Activated naive CD4-positive, alpha-beta T cell treated with anti-CD3 and anti-CD28 coated beads for 36 hours (primary cell): ENCODE measurements at places on chromosomes 4 and X.

GRCh38 chr4:41748571-41749475, at the start of gene PHOX2B:
PHOX2B (minus strand) TSS chr4:41748725; CDS start chr4:41748610, 115 bp downstream.
- H3K4me1 ChIP-seq: peaks cover 8% of the 10 kb centered on the region
- no peak for DNase-seq

DNA sequence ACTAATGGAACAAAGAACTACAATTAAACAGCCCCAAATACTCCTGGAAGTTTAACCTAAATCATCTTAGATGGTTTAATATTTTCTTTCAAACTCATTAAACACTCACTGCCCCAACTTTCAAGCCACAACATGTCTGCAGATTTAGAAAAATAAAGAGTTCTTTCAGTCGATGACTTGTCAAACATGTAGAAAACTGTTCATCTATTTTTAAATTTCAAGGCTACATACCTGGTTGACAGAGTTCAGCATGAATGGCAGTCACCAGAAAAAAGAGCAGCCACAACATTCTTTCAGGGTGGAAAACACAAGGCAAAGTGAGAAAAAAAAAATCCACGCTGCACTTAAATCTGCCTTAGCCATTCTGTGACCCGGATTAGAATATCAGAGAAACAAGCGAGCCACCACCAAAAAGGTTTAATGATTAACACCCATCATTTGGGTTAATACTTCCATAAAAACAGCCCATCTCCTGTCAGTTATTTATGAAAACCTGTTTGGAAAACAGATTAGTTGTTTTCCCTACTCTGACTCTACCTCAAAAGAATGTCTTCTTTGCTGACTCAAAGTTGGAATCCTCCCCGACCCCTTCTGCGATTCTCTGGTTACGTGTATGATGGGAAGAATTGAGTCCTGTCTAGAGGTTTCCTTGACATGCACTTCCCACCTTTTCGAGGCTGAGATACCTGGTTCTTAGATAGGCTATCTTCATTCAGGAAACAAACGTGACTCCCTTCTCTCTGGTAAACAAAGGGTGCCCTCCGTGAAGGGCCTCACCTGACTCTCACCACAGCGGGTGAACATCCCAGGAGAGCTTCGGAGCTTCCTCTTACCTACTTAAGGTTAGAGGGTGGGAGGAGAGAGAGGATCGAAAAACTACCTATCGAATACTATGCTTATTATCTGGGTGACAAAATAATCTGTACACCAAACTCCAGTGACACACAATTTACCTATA, at the start of gene CLTRN:
TSS of gene CLTRN (minus strand) at position 319 of the 958 bp plus-strand sequence. CDS start at position 289, 30 bp downstream.
- H3K27ac ChIP-seq: no peak within 1 kb of the TSS
- H3K27me3 ChIP-seq: peaks cover 7% of the 10 kb centered on the region
- DNase-seq: no peak
- H3K4me3 ChIP-seq: no peak within 1 kb of the TSS
- no peaks in the 10 kb centered on the region for H3K36me3 ChIP-seq
- H3K4me1 ChIP-seq: no peaks in the 10 kb centered on the region

- H3K4me3 ChIP-seq: no peak overlapping the region
- no peak for DNase-seq
- no peaks in the 10 kb centered on the region for H3K36me3 ChIP-seq
- no peaks in the 10 kb centered on the region for H3K27me3 ChIP-seq
Observed at GRCh38 chrX:31336419-31336818, 264.6 kb upstream of the FTHL17 start.

GRCh38 chrX:78545233-78545632, 113.9 kb downstream of the RTL3 start:
- H3K27ac ChIP-seq: no peak overlapping the region
- no peaks in the 10 kb centered on the region for H3K27me3 ChIP-seq
- peaks cover 1% of the 10 kb centered on the region for H3K36me3 ChIP-seq
- peaks cover 2% of the 10 kb centered on the region for H3K4me1 ChIP-seq

GRCh38 chr4:5784960-5785611, 74.1 kb downstream of the EVC start:
- H3K4me3 ChIP-seq: no peak overlapping the region
- peaks cover 3% of the 10 kb centered on the region for H3K27me3 ChIP-seq
- no peak overlapping the region for H3K27ac ChIP-seq
- H3K4me1 ChIP-seq: no peaks in the 10 kb centered on the region

- no peak overlapping the region for H3K27ac ChIP-seq
- DNase-seq: no peak
- H3K36me3 ChIP-seq: no peaks in the 10 kb centered on the region
- no peak overlapping the region for H3K4me3 ChIP-seq
- H3K27me3 ChIP-seq: no peaks in the 10 kb centered on the region
- no peaks in the 10 kb centered on the region for H3K4me1 ChIP-seq
Observed at GRCh38 chr4:181536196-181536746, 706.9 kb upstream of the TENM3 start.

DNA sequence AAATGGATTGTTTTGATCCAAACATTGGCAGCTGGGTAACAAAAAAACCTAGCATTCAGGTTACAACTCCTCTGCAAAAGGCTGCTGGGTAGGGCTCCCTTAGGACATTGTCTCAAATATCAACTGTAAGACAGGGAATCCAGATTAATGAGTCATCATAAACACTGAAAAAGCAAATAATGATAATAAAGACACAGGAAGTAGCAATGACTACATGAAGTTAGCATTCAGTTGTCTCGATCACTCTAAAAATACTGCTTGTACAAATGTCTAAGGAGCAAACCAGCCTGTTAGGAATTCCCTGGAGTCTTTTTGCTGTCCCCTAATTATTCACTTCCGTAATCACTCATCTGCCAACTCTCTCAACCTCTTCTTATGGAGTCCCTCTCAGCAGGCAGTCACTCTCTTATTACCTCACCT, 259.2 kb downstream of the GPC3 start:
- H3K36me3 ChIP-seq: no peaks in the 10 kb centered on the region
- no peak overlapping the region for H3K4me3 ChIP-seq
- no peaks in the 10 kb centered on the region for H3K27me3 ChIP-seq
- H3K4me1 ChIP-seq: peaks cover 10% of the 10 kb centered on the region
- DNase-seq: no peak
- no peak overlapping the region for H3K27ac ChIP-seq

- peaks cover 3% of the 10 kb centered on the region for H3K4me1 ChIP-seq
- no peak overlapping the region for H3K27ac ChIP-seq
- H3K4me3 ChIP-seq: no peak overlapping the region
- no peaks in the 10 kb centered on the region for H3K27me3 ChIP-seq
- H3K36me3 ChIP-seq: no peaks in the 10 kb centered on the region
- no peak for DNase-seq
Observed at GRCh38 chr4:38202242-38202641, 242.0 kb downstream of the PTTG2 start.
